ENCODE measurements at places on chromosomes 3 and 15.

DNA sequence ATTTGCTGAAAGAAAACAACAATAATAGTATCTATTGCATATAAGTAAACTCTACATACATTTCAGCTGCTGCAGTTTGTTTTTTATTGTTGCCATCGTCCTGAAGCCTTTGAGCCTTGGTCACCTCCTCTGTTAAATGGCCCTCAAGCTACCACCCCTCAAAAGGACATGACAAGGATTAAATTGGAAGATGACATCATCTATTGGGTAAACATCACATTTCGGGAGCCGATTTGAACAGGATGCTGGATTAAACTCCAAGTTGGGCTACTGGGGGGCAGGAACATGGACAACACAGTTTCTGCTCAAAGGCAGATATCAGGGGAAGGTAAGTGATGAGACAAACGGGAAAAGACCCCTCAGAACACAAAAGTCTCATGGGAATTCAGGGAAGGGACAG lies 92.3 kb upstream of the ATP2B2 start:
- no peak for DNase-seq

- DNase-seq, result no peak
Measured at GRCh38 chr3:56424885-56425284, 43.4 kb downstream of the ERC2 start.

DNA sequence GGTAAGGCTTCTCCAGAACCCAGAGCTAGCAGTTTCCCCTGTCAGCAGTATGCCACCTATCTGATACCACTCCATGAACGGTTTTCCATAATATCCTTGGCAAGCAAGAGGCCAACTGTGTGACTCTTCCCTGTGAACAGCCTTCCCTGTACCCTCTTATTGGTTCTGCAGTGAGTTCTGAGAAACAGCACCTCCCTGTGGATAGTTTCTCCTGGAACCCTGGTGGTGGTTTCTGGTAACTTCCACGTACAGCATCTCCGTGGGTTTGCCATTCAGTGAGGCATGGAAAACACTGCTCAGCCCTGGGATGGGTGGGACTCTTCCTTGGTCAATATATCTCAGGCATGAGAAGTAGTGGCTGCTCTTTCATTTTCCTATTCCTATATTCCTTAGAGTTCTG lies 19.4 kb upstream of the SERPINI2 start:
- DNase-seq, result no peak

GRCh38 chr15:22927761-22928160 lies 52.4 kb downstream of the CYFIP1 start:
- no peak for DNase-seq

- no peak for DNase-seq
Measured at GRCh38 chr3:2153053-2153452, 54.4 kb downstream of the CNTN4 start.

- DNase-seq, result no peak
Measured at GRCh38 chr15:41930221-41930866, 36.5 kb upstream of the SPTBN5 start.

DNA sequence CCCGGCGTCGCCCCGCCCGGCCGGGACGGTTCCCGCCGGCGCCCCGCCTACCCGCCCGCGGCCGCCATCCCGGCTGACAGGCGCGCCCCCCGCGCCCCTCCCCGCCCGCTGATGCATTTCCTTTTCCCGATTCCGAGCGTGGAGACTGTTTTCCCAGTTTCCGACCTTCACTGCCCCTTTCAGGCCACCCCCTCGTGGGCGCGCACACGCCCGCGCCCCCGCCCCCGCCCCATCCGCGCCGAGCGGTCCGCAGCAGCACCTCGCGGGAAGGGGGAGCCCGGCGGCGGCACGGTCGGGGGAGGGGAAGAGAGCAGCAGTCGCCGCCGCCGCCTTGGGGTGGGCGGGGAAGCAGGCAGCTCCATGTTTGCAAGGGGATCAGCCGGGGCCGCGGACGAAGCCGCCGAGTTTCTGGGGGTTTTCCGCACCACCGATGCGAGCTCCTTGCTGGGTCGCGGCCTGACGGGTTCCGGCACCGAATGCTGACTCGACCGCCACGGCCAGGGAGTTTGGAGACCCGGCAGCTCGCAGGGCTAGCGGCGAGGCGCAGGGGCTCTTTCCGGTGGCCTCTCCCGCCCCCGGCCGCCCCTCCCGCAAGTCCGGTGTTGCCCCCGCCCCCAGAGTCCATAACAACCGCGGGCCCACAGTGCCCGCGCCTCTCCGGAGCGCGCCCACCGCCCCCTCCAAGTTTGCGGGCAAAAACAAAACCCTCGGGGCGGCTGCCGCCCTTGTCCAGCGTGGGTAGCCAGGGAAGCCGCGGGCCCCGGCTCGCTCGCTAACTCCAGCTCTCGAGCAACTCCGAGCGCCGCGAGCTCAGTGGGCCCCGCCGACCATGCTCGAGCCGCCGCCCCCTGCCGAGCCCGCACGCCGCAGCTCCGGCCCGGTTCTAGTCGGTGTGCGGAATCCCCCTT lies 3.2 kb upstream of the SIN3A start:
- peak; percentile 73 for DNase-seq

- no peak for DNase-seq
Measured at GRCh38 chr3:95389725-95390313, 1327.0 kb downstream of the NSUN3 start.

- no peak for DNase-seq
Measured at GRCh38 chr3:96213393-96213792, 601.0 kb upstream of the EPHA6 start.

- no peak for DNase-seq
Measured at GRCh38 chr15:99326235-99326634, 75.0 kb downstream of the LRRC28 start.

DNA sequence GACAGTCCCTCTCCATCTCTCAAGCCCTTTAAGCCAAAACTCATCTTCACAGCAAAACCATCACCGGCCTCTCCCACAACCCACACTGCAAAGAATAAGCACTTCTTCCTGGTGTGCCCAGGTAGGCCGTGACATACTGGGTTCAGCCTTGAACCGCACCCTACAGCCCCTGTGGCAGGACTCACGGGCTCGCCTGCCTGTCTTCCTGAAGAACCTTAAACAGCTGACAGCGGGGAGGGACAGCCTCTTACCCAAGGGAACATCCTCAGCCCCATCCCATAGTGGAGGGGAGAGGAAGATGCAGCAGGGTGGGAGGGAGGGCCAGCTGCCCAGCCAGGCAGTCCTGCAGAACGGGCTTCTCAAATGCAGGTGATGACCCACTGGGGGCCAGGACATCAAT lies 40.2 kb downstream of the TBC1D2B start:
- no peak for DNase-seq

- DNase-seq, result no peak
Measured at GRCh38 chr3:53675022-53675697, 171.1 kb downstream of the CHDH start.

GRCh38 chr3:196501316-196502044 lies 2.1 kb downstream of the RNF168 start:
- DNase-seq, result peak; percentile 66

GRCh38 chr15:27490867-27491595 lies 520.0 kb downstream of the GABRG3 start:
- DNase-seq, result no peak

GRCh38 chr3:119333773-119334509 lies 39.8 kb downstream of the ARHGAP31 start:
- DNase-seq, result no peak

- no peak for DNase-seq
Measured at GRCh38 chr3:179266701-179267211, 15.8 kb upstream of the KCNMB3 start.

DNA sequence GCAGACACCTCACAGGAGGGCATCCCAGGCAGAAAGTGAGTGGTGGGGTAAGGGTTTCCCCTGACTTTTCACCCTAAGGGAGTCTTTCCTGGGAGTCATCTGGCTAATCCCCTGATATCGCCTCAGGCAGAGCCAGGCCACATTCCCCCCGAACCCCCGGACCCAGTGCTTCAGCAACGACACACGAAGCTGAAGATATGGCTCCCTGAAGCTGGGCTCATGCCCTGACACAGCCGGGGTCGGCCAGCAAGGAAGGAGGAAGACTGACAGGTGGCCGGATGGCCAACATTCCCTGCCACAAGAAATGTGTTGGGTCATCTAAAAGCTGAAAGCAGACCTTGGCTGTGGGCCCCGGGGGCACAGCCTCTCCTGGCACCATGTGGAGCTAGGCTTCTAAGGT lies 14.4 kb downstream of the CHST13 start:
- DNase-seq, result no peak

DNA sequence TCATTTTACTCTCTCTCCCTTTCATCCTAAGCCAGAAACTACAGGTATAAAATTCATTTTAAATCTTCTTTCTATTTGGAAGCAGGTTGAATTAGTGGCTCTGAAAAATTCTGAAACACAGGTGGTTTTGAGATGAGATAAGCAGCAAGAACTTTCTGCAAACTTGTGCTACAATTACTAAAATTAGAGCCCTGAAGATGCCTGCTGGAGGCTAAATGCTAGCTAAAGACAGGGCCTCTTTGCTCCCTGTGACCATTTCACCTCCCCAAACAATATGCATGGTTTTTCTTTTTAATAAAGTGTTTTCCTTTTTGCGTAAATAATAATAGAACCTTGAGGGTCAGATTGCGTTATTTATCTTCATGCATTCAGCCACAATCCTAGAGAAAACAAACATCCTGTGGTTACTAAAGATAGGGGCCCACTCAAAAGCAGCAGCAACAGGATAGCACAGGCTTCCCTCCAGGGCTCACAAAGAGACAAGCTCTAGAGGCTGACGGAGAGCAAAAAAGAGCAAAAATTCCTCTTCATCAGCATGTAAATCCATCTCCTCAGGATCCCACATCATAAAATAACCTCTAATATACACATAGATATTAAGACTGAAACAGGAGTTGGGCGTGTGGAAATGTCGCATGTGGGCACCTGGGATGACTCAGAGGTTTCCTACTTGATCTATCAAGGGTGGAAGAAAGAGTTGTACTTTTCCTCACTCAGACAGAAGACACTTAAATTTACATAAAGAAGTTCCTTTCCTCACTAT lies 26.5 kb upstream of the CP start:
- no peak for DNase-seq

DNA sequence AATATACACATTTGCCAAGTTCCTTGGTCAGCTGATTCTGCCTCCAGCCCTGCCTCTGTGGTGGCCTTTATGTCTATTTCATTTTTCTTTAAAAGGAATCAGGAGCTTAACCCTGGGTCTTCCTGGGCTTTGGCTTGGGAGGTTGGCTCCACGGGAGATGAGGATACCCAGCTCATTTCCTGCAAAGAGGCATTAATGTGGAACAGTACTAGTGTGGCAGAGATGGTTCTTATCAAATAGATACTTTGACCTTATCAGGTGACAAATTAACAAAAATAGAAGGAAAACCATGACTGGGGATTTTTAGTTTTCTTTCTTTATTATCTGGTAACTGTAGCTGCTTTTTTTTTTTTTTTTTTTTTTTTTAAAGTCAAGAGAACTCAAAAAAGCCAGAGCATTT lies 42.8 kb downstream of the BBS4 start:
- no peak for DNase-seq

DNA sequence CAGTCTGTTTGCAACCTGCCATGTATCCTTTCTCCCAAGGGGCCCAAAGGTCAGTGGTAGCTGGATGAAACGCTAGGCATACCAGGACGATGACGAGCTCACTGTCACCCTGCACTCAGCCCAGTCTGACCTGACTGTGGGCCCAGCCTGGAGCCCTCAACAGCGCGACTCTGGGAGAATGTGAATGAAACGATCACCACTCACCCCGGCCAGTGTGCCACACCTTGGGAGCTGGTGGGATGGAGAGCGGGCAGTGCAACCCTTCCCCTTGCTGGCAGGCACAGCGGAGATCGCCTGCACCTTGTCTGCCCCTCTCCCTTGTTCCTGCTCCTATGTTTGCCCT lies 27.2 kb downstream of the SRPRB start:
- no peak for DNase-seq

DNA sequence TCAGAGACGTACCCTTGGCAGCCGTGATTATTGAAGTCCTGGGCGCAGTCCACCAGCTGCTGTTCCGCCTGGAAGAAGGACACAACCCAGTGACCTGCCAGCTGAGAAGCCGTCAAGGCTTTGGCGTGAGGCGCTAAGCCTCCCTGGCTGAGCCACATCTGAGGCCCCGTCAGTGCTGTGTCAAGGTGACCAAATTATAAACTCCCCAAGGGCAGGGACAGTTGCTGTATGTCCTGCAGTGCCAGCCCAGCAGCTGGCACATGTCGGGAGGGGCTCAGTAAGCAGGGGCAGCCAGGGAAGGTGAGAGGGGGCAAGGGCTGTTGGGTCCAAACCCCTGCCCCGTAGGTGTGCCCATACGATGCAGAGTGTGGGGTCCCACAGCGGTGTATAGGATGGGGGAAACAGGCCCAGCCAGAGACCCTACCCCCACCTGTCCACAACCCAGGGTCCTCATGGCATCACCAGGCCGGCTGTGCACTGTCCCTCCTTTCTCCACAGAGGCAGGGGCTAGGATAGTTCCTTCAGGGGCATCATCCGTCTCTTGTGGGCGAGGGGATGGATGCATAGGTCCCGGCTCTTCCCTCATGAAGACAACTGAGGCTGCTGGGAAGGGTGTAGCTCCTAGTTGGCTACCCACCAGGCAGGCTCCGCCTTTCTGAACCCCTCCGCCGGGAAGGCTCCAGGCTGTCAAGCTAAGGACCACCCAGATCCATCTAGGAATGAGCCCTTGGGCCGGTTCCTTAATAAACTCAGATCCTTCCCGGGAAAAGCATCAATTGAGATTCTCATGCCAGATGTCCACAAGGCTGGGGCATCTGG lies 13.2 kb downstream of the CTSH start:
- no peak for DNase-seq

- no peak for DNase-seq
Measured at GRCh38 chr3:38281895-38282686, at the start of gene SLC22A14. Gene SLC22A14 (plus strand): TSS chr3:38282294. CDS start chr3:38306027, 23,733 bp downstream.

DNA sequence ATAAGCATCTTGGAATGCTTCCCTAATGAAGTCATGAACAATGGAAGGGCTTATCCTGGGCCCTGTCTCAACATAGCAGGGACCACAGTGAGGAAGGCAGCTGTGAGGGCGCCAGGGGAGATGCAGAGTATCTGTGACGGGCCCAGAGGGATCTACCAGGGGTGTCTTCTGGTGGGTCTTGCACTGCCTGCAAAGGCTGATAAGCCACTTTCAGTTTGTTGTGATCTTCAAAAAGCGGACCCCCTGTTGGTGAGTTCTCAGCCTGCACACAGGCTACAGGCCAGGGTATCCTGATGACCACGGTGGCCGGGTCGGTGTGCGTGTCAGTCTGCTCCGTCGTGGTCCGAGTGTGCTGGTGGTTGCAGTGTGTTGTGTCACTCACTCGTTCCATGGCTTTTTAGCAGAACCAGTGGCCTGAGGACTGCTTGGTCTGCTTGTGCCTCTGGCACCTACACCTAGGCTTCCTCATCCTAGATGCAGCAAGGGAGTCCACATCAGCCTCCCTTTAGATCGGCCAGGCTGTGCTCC lies 46.8 kb downstream of the CHDH start:
- no peak for DNase-seq

GRCh38 chr15:69570454-69570853 lies 117.8 kb downstream of the RPLP1 start:
- no peak for DNase-seq

- no peak for DNase-seq
Measured at GRCh38 chr15:38504680-38505467, 50.9 kb downstream of the FAM98B start.

DNA sequence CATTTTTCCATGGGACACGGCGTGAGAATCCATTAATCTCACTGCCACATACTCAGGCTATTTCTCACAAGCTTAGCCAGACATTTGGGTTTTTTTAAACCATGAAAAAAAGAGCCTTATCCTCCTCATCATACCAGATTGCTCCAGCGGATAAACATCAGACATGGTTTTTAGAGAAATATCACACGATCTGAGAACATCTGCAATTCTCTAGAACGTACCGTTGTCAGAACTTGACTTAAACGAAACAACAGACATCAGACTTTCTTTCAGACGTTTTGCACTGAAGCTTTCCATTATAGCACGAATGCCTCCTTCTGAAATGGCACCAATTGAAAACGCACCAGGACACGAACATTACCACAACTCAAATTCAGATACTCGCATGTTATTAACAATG lies 744.2 kb upstream of the CFAP20DC start:
- DNase-seq, result no peak
